GM10248 (cell line): ENCODE measurements at places on chromosomes 13 and 19.
A peak's percentile ranks its signal among the peaks of the same experiment; 100 is the strongest.

GRCh38 chr19:29785955-29786589 lies 25.7 kb upstream of the CCNE1 start:
- DNase-seq: peak; percentile 51

- no peak for DNase-seq
Measured at GRCh38 chr13:99389520-99390304, 82.5 kb upstream of the GPR183 start.

GRCh38 chr13:30898070-30898469 lies 8.0 kb upstream of the MEDAG start:
- no peak for DNase-seq

DNA sequence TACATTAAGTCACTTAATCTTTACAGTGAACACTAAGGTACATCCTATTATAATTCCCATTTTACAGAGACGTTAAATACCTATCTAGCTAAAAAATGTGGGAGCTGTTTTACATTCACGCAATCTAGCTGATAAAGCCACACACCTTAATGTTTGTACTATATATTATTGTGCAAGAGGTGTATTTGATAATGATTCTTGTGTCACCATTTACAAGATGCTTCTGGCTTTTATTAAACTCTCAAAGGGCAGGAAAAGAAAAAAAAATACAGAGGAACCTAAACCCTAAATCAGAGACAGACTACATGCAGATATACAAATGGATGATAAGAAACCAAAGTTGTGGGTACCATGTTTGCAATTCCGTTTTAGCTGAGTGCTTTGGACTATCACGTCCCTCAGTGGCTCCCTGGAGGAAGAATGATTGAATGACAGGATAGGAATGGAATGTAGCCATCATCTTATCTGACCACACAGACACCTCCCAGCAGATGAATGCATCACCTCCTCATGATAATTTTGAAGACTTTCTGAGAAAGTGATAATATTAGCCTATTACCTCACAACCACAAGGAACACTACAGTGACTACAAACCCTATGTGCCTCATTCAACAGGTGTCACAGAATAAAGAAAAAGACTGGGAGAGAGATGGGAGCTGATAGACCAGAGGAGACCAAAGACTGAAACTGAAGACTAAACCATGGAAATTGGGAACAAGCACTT lies 230.5 kb upstream of the SERP2 start:
- DNase-seq: no peak

- no peak for DNase-seq
Measured at GRCh38 chr19:42088471-42089190, 12.7 kb downstream of the ZNF574 start.

DNA sequence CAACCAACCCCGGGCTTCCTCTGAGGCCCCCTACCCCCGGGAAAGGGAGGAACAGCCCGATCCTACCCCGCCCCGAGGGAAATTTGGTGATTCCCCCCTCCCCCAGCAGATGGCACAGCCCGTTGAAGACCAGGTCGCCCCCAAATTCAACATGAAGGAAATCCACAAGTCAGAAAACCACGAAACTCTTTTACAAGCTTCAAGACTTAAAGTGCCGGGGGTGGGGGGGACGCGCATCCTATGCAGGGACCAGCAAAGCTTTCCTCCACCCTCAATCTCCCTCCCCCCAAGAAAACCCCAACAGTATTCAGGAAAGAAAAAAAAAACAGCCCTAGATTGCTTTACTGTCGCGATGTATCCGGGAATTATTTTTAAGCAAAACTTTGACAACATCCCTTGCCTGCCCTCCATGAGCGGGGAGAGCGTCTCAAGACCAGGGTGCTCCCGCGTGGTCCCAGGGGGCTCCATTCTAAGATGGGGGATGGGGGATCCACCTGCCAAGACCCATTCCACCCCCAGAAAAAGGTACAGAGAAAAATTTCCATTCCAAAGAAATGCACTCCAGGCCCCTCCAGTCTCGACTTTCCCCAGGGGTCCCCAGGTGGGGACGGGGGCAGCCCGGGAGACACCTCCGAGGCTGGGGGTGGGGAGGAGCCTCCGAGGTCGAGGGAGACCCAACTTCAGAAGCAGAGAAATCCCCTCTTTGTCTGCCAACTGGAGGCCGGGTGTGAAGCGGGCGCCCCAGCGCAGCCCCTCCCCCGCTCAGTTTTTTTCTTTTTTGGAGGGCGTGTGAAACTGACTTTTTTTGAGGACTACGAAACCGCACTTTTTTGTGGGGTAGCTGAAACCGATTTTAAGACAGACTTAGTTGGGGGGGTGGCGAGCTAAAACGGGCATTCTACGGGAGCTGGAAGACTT lies 1.5 kb downstream of the TCF3 start:
- peak; percentile 70 for DNase-seq
